ENCODE measurements at places on chromosomes 4 and X.
A peak's percentile ranks its signal among the peaks of the same experiment; 100 is the strongest.

DNA sequence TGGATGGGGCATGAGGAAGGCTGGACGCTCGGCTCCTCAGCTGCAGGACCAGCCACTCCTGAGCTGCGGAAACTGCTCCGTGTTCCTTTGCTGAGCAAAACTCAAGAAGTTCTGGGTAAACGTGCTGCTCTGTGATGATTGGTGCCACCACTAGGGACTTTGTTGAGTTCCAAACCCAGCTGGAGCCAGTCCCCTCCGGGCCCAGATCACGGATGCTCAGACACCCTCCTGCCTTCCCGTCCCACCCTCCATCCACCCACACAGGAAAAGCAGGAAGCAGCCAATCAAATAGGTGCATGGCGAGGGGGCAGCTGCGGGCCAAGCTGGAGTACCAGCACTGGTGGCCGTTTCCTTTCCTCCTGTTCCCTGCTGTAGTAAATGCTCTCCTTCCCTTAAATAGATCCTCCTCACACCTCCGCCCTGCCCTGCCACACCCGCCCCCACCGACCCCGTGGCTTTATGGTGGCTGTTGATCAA lies 68.0 kb downstream of the ADRA2C start:
- no peak for DNase-seq

- DNase-seq, result no peak
Observed at GRCh38 chrX:150690126-150690525, 3.1 kb upstream of the MTMR1 start.

DNA sequence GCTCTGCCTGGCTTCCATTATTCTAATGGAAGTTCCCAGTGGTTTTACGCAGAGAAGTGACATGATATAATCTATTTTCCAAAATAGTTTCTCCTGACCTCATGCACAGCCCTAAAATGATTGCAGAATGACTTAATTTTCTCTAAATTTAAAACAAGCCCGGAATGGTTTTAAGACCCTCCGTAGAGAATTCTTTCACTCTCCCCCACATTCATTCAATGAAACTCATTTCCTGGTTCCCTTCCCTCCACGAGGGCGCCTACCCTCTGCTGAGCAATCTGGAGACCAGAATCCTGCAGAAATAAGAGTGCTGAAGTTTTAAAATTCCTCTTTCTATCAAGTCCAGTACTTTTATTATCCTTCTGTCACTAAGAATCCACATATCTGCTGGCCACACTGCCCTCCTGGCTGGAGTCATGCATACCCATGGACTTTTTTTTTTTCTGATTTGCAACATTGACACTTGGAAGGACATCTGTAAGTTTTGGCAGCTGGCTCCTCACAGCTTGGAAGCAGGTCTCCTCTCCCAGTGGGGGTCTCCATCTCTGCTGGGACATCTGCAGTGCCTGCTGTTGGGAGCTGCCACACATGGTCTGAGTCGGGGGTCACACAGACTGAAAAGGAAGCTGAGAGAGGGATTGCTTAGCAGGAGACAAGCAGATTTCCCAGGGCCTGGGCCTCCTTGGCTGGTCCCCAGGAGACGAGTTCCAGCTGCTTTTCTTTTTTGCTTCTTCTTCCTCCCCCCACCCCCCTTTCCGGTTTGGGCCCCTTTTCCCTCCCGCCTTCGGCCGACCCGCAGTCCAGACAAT lies 86.1 kb downstream of the SOWAHB start:
- DNase-seq, result peak; percentile 95

GRCh38 chr4:99647071-99647470 lies 10.6 kb downstream of the C4orf54 start:
- no peak for DNase-seq

- DNase-seq, result peak; percentile 7
Observed at GRCh38 chr4:155025762-155026457, 182.5 kb upstream of the NPY2R start.

DNA sequence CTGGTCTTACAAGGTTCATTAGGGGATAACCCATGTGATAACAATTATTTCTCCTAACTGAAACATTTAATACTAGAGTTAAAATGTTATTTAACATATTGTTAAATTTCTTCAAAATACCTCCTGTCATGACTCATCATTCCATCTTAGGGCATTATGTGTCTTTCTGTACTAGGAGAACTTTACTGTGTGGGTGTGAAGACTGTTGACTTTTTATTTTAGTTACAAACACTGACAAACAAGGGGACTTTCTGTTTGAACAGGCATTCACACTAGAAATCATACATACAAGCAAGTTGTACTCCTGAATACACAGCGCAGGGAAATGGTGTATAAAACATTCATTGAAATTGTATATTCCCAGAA lies 175.9 kb downstream of the FBXW7 start:
- no peak for DNase-seq

- no peak for DNase-seq
Observed at GRCh38 chr4:41992967-41993857, 2.9 kb downstream of the SLC30A9 start.

- DNase-seq, result no peak
Observed at GRCh38 chr4:126213996-126214395, 899.2 kb downstream of the FAT4 start.

GRCh38 chr4:74410272-74410671 lies 34.7 kb upstream of the AREG start:
- no peak for DNase-seq

- DNase-seq, result no peak
Observed at GRCh38 chrX:121114691-121115090, 67.3 kb downstream of the GLUD2 start.

GRCh38 chr4:27278615-27279375 lies 418.2 kb downstream of the STIM2 start:
- DNase-seq, result peak; percentile 65

DNA sequence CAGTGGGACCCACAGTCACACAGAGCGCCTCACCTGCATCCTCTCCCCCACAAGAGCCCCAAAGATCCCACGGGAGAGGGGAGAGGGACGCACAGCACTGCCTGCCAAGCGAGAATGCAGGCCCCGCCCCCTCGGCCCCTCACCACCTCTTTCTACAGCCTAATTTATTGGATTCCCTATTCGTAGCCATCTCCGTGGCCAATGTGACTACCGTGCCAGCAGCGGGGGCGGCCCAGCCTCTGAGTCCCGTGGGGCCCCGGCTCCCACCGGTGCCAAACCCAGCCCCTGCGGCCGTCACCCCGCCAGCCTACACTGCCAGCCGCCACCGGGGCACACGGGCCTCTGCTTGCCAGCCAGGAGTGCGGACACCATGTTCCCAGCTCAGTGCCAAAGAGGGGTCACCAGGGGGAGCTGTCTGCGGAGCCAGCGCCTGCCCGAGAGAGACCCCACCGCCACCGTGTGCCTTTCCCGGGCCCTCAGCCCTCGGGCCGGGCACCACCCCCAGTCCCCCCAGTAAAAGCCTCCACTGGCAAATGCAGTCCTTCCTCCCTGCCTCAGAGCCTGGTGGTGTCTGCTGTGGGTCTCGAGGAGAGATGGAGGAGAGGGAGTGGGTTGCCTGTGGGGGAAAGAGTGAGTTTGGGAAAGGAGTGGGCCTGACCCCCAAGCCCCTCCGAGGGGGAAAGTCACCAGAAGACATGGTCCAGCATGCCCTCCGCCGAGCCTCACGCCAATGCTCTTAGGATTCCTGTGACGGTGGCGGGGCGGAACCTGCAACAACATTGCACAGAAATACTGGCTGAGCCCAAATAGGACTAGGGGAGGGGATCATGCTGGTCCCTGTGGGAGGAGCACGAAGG lies 19.6 kb upstream of the PLXNB3 start:
- no peak for DNase-seq

- no peak for DNase-seq
Observed at GRCh38 chr4:39544580-39545315, 17.5 kb upstream of the UGDH start.

GRCh38 chr4:21155367-21155766 lies 455.1 kb downstream of the PACRGL start:
- no peak for DNase-seq

GRCh38 chr4:21596521-21596920 lies 352.1 kb downstream of the KCNIP4 start:
- DNase-seq, result peak; percentile 10

DNA sequence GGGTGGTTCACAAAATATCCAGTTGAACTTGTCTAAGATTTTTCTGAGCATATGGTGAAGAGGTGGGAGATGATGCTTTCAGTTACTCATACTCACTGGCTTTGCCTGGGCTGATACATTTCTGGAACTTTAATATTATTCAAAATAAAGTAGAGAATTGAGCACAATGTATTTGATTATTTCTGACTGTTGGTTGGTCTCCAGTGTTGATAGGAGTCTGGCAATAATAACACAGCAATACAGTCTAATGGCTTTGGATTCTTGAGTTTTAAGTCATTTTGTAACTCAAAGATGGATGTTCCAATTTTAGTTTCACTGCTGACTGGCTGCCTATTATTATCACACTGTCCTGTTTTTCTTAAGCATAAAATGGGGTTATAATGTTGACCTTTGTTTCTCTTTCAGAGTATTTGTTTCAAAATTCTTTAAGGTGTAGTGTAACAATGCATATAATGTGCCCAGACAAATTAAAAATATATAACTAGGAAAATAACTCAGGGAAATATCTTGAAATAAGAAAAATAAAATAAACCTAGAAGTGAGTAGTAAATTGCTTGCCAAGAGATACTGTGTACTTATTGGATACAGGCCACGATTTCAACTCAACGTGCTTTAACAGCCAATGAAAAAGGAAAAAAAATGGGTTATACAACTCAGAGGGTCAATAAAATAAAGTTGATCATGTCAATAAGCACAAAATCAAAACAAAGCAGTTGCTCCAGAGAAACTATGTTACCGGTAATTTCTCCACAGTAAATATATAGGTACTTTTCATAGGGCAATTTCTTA lies 99.0 kb downstream of the ARSJ start:
- peak; percentile 72 for DNase-seq

DNA sequence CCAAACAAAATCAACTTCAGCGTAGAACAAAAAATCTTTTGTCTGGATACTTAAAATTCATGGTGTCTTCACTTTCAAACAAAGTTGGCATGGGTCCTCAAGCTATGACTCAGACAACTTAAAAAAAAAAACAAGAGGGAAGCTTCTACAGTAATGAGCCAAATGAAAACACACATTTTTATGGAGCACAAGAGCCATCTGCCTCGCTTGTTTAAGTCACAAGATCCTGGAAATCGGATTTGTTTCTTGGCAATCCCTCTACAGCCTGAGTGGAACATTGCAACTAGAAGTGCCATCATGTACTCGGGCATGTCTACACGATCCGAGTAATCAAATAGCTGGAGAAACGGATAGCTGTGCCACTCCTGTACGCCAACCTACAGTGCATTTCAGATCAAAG lies 22.6 kb downstream of the LAMP2 start:
- DNase-seq, result peak; percentile 57

- no peak for DNase-seq
Observed at GRCh38 chr4:146273204-146273901, 59.0 kb downstream of the REELD1 start.

GRCh38 chrX:135927897-135928296 lies 34.4 kb downstream of the SAGE1 start:
- DNase-seq, result no peak

DNA sequence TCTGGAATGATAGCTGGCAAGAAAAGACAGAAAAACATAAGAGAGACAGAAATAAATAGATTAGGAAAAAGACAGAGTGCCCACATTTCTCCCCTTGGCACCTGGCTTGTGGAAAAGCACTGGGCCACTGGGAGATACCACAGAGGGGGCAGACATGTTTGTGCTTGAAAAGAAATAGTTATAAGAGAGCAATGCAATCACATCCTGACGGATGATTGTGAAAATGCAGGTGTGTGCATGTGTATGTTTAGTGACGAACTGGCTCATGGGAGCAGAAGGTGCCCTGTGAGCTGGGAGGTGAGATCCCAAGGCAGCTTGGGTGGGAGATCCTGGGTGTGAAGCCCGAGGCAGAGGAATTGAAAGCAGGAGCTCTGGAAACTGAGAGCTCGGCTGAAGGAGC lies 617.9 kb downstream of the BCOR start:
- DNase-seq, result no peak

DNA sequence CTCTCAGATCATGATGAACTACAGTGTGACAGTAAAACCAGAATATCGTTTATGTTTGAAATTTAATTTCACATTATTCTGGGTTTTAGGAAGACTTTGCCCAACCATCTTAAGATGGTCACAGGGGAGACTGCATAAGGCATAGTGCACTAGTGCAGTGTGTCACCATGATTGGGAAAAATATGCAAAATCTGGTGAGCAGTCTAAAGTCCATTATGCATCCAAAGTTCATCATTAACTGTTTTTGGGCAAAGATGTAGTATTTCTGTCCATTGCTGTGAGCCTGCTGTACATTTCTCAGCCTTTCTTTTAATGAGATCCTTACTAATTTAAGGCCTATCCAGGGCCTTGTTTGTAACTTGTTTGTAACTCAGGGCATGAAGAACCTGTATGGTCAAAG lies 11.3 kb upstream of the MFAP3L start:
- DNase-seq, result no peak

DNA sequence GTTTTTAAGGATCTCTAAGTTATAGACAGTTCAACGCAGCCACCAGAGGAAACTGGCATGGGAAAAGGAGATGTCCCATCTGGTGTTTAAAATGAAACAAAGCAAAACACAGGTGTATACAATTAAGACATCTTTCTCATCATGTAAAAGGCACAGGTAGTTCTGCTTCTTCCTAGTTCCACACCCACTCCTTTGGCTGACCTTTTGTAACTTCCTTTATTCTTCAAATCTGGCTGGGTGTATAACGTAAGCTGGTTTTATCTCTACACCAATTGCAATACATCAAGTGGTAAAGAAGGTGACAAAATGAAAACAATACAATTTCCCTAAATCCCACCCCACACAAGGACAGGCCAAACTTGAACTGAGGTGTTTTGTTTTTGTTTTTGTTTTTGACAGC lies 27.3 kb upstream of the FBXW7 start:
- no peak for DNase-seq

- DNase-seq, result peak; percentile 20
Observed at GRCh38 chr4:108113229-108113628, 55.5 kb downstream of the LEF1 start.

DNA sequence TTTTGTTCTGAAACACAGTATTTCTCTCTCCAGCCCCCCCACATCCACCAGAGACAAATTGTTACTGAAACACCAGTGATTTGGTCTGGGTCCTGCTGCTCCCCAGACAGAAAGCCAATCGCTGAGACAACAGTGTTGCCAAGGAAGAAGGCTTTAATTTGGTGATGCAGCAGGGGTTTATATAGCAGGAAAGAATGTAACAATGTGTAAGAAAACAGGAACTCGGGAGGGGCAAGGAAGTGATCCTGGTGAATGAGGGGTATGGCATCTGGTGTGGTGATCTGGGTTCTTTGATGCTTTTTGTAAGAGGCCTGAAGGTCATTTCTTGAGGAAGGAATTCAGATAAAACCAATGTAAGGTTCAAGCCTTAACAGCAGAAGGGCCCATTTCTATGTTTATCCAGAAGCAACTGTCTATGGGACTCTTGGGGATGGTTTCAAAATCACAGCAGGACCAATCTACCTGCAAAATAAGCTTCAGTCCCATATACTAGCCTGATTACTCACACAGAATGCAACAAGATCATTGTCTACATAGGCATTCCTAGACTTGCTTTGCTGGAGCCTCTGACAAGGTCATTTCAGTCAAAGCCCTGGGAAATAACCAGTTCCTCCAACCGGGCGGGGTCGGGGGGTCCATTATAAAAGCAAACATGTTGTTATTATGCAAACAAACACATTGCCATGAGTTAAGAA lies 445.2 kb upstream of the ZFP42 start:
- no peak for DNase-seq

Measured in muscle of leg (tissue), 16 donors.